MCF 10A (cell line): ENCODE measurements at places on chromosomes 16 and 17. TPM values are rescaled to one million over a fixed set of nuclear protein-coding genes. Genes with fewer than 3 reads are reported as not detected.
A peak's percentile ranks its signal among the peaks of the same experiment; 100 is the strongest.

DNA sequence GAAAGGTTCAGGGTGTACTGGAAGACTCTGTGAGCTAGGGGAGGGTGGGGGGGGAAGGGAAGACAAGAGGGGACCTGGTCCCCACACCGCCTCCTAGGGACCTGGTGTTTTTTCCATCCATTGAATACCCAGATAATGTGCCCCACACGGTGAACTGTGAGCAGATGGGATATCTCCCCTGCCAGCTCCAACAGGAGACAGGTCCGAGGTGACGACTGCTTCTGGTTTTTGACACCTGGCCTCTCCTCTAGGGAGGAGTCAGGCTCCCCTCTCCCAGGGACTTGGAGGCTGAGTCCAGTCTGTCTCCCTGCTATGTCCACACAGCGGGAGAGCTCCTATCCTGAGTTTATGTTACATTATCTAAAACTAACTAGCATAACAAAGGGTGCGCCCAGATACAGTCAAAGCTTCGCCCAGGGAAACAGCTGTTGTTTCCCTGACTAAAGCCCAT lies 1.8 kb downstream of the MARVELD3 start:
- DNase-seq: no peak

GRCh38 chr17:66805567-66805966 lies 29.4 kb upstream of the CACNG5 start:
- DNase-seq: no peak

GRCh38 chr16:27241658-27242057 lies 26.9 kb downstream of the NSMCE1 start:
- DNase-seq: no peak

GRCh38 chr16:57172721-57173290 lies 13.0 kb downstream of the PSME3IP1 start:
- DNase-seq: no peak

DNA sequence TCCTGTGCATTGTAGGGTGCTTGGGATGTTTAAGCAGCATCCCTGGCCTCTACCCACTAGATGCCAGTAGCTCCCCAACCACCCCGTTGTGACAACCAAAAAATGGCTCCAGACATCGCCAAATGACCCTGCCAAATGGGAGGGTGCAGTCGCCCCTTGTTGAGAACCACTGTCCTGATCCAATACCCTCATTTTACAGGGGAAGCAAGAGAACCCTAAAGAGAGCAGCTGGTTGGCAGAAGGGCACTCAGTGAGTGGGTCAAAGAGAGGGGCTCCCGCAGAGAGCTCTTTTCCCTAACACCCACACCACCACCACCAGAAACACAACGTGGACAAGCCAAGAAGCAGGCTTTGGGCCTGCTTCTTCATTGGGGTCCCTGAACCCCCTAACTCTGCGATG lies 18.4 kb downstream of the TEKT5 start:
- DNase-seq: no peak

- DNase-seq: no peak
Measured at GRCh38 chr17:41957031-41957868, 9.3 kb upstream of the CNP start.

DNA sequence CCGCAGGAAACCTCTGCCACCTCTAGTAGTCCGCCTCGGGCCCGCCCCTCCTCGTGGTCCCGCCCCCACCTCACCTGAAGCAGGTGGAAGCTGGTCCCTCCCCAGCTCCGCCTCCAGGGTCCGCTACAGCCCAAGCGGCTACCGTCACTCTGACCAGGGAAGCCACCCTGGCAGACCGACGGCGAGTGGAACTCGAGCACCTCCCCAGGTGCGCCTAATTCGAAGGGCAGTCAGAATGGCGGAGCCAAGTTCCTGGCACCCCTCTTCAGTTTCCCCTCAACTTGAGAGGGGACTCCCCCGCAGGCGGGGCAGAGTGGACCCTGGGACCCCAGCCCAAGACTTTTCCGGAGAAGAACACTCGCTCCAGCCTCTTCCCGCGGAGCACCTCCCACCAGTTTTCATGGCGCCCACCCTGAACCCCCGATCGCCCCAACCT lies 507 bp downstream of the FHOD1 start:
- DNase-seq: no peak

DNA sequence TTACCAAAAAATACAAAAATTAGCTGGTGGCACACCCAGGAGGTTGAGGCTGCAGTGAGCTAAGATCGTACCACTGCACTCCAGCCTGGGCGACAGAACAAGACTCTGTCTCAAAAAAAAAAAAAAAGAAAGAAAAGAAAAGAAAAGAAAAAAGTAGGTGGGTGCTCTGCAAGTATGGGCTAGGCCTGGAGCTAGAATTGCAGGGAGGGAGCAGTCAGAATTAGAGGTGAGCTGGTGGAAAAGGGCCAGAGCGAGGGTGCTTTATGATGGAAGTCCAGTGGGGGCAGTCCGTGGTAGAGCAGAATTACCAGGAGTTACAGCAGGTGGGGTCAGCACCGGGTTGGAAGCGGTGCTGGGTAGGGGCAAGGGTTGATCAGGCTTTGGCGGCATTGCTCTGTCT lies 57.0 kb upstream of the KDM6B start:
- no peak for DNase-seq

DNA sequence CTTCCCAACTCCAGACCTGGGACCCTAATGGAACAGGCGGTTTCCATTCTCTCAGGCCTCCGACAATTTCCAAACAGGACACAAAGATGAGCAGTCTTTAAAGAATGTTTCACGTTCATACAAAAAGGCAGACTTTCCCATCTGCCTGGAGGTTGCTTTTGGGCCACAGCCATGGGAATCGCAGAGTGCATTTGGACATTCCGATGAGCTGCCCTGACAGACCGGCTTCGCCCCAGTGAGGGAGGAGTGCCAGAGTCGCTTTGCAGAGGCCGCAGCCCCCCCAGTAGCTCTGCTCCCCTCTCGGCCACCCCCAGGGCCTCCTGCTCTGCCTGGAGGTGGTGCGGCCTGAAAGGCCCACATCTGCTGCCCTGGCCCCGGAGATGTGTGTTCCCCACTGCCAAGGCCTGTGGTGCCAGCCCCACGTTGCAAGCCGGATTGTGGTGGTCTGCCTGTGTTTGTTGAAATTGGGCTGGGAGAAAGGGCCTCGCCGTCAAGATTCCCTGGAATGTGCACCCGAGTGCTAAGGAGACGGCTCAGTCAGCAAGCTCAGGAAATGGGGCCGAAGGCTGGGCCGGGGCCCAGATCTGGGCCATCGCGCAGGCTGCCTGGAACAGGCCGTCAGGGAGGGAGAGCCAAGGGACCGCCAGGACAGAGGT lies 89.8 kb downstream of the C16orf95 start:
- DNase-seq: no peak

DNA sequence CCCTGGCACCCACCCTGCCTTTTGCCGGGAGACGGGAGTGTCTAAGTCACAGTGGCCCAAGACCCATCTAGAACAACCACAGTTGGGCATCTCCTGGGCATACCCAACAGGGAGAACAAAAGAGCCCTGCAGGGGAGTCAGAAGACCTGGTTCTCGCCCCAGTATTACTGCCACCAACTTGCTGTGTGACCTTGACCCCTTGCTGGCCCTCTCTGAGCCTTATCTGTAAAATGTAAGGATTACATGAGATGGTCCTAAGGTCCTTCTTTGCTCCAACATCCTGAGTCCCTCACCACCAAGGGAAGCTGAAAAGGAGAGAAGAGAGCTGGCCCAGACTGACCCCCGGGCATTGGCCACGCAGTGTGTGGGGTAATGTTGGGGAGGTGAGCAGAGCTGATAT lies 119.0 kb downstream of the CCT6B start:
- no peak for DNase-seq

GRCh38 chr17:1752425-1753262 lies 9.2 kb upstream of the SERPINF1 start:
- peak; percentile 59 for DNase-seq

DNA sequence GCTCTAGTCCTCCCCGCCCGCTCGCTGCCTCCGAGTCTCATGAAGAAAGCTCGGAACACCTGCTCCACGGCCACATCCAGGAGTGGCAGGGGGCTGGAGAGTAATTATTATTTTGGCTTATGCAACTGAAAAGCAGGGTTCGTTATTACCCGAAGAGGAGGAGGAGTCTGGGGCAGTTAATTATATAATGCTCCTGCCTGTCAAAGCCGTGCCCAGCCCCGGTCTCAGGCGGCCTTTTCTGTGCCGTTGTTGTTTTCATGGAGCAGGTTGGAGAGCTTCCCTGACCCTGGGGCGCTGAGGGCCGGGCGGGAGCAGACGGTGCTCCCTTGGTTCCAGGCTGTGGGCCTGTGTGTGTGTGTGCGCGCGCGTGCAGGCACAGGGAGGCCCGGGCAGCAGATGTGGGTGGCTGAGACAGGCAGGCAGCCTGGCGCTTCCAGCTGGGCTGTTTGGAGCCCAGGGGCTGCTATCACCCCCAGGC lies 2.4 kb downstream of the JPH3 start:
- DNase-seq: no peak

GRCh38 chr17:43006639-43007551 lies at the start of gene IFI35:
Gene IFI35, plus strand, starts transcription at chr17:43006784. Its CDS starts 164 bp downstream, at chr17:43006948.
- DNase-seq: peak; percentile 86

DNA sequence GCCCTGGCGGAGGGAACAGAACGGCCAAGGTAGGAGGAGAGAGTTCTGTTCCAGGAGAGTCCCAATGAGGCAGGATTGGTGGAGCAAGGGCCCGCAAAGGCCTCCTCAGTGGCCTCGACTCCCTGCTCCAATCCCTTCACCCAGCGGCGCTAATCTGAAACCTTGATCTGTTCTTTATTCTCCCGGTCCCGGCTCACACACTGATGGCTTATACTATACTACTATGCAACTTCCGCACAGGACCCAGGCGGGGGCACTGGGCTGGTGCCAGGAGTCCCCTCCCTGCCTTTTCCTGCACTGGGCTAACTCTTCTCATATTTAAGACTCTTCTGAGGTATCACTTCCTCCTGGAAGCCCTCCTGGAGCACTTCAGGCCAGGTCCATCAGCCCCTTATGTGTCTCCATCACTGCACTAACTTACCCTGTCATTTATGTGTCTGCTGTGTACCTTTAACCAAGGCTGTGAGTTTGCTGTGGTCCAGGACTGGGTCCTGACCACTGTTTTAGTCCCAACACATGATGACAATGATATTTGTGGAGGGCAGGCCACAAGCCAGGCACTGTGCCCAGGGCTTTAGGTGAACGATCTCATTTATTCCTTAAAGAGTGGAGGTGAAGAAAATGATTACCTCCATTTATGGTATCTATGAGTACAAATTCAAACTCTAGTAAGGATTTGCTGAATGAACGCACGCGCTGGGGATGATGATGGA lies 6.8 kb downstream of the CCDC102A start:
- DNase-seq: no peak

The BICDL2 gene
- total RNA-seq: 0.23 and 0.39 TPM in 2 replicates

The MT4 gene
- not detected in 2 replicates for total RNA-seq

The KDM6B gene
- total RNA-seq: 37.9 and 39.8 TPM in 2 replicates

The NUPR1 gene
- 291 and 345 TPM in 2 replicates for total RNA-seq

The CDRT4 gene
- 11.3 and 19.6 TPM in 2 replicates for total RNA-seq

The CSH2 gene
- total RNA-seq: not detected in 2 replicates

The RHBDF1 gene
- 26.3 and 30.0 TPM in 2 replicates for total RNA-seq

The DOK4 gene
- total RNA-seq: 6.4 and 7.5 TPM in 2 replicates

The TLCD3B gene
- total RNA-seq: 0.21 and 0.27 TPM in 2 replicates

The HSD11B2 gene
- total RNA-seq: 0.42 and 0.86 TPM in 2 replicates

The KCTD11 gene
- total RNA-seq: 9.2 and 10.1 TPM in 2 replicates
